Endodermal cell (in vitro differentiated cells): ENCODE measurements at places on chromosomes 11 and 22. TPM values are rescaled to one million over a fixed set of nuclear protein-coding genes. Genes with fewer than 3 reads are reported as not detected.

The GSTT2B gene
- total RNA-seq, result 3.7 and 6.0 TPM in 2 replicates

The SYT12 gene
- total RNA-seq, result 0.47 to 0.91 TPM (median 0.59 TPM) in 3 replicates

The FOSL1 gene
- 0.28 TPM in 1 of 3 replicates, not detected in the others for total RNA-seq

The DBX1 gene
- total RNA-seq, result not detected in 3 replicates

The OR52E6 gene
- not detected in 3 replicates for total RNA-seq

The WBP2NL gene
- total RNA-seq, result not detected in 3 replicates

The MYO18B gene
- 0.34 and 0.77 TPM in 2 replicates for total RNA-seq

- peak; percentile 38 for DNase-seq
- H3K4me1 ChIP-seq, result no peaks in the 10 kb centered on the region
- no peak overlapping the region for H3K27ac ChIP-seq
- H3K4me3 ChIP-seq, result no peak overlapping the region
Measured at GRCh38 chr11:1771700-1772099, 8.0 kb upstream of the CTSD start.

GRCh38 chr22:41240377-41241132 is at the start of gene CHADL:
CHADL (minus strand) TSS chr22:41240931; CDS start chr22:41240881, 50 bp downstream.
- H3K27ac ChIP-seq, result peak within 1 kb of the TSS; percentile 70
- DNase-seq, result peak; percentile 66
- H3K27me3 ChIP-seq, result no peaks in the 10 kb centered on the region
- H3K4me3 ChIP-seq, result no peak within 1 kb of the TSS

DNA sequence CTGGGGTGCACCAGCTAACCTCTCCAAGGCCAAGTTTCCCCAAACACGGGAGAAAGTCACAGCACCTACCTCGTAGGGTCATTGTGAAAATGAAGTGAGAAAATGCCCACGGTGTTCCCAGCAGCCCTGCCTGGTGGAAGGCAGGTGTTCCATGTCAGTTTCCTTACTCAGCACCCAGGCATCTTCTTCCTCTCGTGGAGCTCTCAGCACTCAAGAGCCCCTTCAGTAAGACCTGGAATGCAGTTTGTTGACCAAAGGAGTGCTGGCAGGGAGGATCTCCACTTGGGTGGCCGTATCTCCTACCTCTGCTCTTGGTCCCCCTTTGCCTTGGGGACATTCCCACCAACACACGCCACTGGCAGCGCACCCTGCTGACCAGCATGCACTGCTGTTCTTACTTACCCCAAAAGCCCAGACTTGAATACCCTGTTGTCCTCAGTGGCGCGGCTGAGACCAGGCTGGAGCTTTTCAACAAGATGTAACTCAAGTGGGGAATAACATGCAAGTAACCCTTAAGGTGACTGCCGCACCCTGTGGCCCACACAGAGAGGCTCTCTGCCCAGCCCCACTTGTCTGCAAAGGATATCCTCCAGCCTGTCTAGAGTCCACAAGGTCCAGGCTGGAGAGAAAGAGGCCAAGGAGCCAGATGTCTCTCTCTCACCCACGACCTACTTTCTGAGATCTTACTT is 201.2 kb upstream of the TMEM45B start:
- no peaks in the 10 kb centered on the region for H3K27me3 ChIP-seq
- no peaks in the 10 kb centered on the region for H3K4me1 ChIP-seq
- no peak overlapping the region for H3K4me3 ChIP-seq
- no peak for DNase-seq
- no peaks in the 10 kb centered on the region for H3K36me3 ChIP-seq
- H3K27ac ChIP-seq, result no peak overlapping the region

- H3K27me3 ChIP-seq, result no peaks in the 10 kb centered on the region
- DNase-seq, result peak; percentile 70
- peak overlapping the region; percentile 90 for H3K4me3 ChIP-seq
- peak overlapping the region; percentile 98 for H3K27ac ChIP-seq
- no peaks in the 10 kb centered on the region for H3K36me3 ChIP-seq
- peaks cover 5% of the 10 kb centered on the region for H3K4me1 ChIP-seq
Measured at GRCh38 chr22:38657045-38657909, 839 bp downstream of the CBY1 start.

GRCh38 chr11:28420099-28420498 is 311.9 kb downstream of the METTL15 start:
- H3K36me3 ChIP-seq, result no peaks in the 10 kb centered on the region
- DNase-seq, result no peak
- no peak overlapping the region for H3K4me3 ChIP-seq
- no peak overlapping the region for H3K27ac ChIP-seq
- H3K4me1 ChIP-seq, result no peaks in the 10 kb centered on the region
- no peaks in the 10 kb centered on the region for H3K27me3 ChIP-seq

DNA sequence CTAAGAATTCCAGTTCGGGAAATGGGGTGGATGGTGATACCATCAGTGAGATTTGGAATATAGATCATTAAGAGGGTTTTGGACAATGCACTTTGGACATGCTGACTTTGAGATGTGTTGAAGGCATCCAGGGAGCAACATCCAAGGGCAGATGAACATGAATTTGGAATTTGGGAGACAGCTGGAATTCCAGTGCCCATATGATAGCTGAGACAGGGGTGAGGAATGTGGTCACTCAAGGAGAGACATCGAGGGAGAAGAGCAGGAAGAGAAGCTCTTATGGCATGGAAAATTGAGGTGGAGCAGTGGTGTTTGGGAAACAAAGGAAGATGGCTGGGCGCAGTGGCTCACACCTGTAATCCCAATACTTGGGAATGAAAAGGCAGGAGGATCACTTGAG is 11.8 kb upstream of the MICAL2 start:
- H3K27ac ChIP-seq, result no peak overlapping the region
